ENCODE measurements at places on chromosomes 1 and 21.

DNA sequence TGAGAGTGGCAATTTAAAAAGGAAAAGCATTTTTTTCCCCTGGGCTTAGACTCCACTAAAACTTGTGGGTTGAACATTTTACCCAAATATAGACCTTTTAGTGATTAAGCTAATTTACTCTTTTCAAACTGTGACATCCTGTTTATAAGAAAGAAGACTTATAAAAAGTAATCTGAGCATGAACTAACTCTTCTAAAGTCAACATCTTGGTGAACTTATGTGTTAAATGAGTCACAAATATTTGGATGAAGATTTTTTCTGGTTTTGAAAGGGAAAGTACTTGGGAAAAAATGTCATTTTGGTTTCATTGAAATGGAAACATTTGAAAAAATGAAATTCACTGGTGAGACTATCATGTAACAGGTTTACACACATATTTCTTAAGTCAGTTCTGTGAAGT is 109.8 kb downstream of the KCNK2 start:
- H3K36me3 ChIP-seq, result no peaks in the 10 kb centered on the region
- H3K27ac ChIP-seq, result no peak overlapping the region
- no peak overlapping the region for H3K4me3 ChIP-seq
- DNase-seq, result no peak

DNA sequence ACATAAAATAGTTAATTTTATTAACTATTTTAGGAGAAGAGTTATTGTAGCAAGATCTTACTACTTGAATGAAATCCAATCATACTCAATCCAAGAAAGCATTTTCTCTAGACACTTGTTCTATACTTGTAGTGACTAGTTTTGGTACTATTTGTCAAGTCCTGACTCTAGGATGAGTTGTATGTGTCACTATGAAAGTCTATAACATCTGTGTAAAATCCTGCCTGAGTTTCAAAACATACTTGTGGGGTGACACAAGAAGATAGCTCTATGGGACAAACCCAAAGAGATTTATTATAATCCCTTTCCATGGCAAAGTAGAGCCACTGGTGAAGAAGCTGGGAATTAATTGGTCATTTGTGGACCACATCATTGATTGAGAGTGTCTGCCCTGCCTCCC is 1042.2 kb upstream of the ADGRL4 start:
- no peaks in the 10 kb centered on the region for H3K4me1 ChIP-seq
- no peaks in the 10 kb centered on the region for H3K27me3 ChIP-seq
- no peak overlapping the region for H3K27ac ChIP-seq
- H3K36me3 ChIP-seq, result no peaks in the 10 kb centered on the region
- H3K4me3 ChIP-seq, result no peak overlapping the region

GRCh38 chr1:11720033-11720376 is 15.9 kb upstream of the AGTRAP start:
- H3K4me1 ChIP-seq, result peaks cover 21% of the 10 kb centered on the region
- no peak overlapping the region for H3K27ac ChIP-seq
- no peak overlapping the region for H3K4me3 ChIP-seq
- H3K27me3 ChIP-seq, result no peaks in the 10 kb centered on the region
- DNase-seq, result no peak

- peaks cover 5% of the 10 kb centered on the region for H3K4me1 ChIP-seq
- no peaks in the 10 kb centered on the region for H3K36me3 ChIP-seq
- H3K27ac ChIP-seq, result no peak overlapping the region
Observed at GRCh38 chr1:62746086-62746808, 37.7 kb upstream of the ATG4C start.

- no peaks in the 10 kb centered on the region for H3K36me3 ChIP-seq
- H3K27ac ChIP-seq, result no peak overlapping the region
- DNase-seq, result no peak
- H3K4me1 ChIP-seq, result no peaks in the 10 kb centered on the region
- no peaks in the 10 kb centered on the region for H3K27me3 ChIP-seq
- H3K4me3 ChIP-seq, result no peak overlapping the region
Observed at GRCh38 chr1:2650967-2651645, 18.3 kb upstream of the MMEL1 start.

- no peaks in the 10 kb centered on the region for H3K27me3 ChIP-seq
- H3K4me1 ChIP-seq, result no peaks in the 10 kb centered on the region
- no peak overlapping the region for H3K4me3 ChIP-seq
- no peaks in the 10 kb centered on the region for H3K36me3 ChIP-seq
- H3K27ac ChIP-seq, result no peak overlapping the region
Observed at GRCh38 chr1:240732390-240732789, 120.4 kb upstream of the GREM2 start.
